HuH-7 (cell line): ENCODE measurements at places on chromosomes 11 and 22.

- DNase-seq: no peak
Measured at GRCh38 chr11:31940371-31941037, 129.4 kb upstream of the PAX6 start.

- DNase-seq: no peak
Measured at GRCh38 chr22:22425356-22425755, 83.2 kb downstream of the ZNF280B start.

DNA sequence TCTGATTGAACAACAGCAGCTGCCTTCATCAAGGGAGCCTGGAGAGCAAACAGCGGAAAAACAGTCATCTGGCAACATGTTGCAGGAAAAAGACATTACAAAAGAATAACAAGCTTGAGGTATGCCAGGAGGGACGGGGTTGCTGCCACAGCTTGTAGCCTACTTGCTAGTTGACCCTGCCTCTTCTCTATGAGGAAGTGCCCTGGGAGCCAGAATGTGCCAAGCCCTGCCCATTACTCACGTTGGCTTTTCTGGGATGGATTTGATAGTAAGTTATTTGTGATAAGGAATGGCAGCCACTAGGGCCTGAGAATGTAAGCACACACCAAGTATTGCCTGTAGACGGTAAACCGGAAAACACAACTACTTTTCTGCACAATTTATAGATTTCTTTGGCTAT lies 113.5 kb upstream of the KIRREL3 start:
- DNase-seq: no peak

GRCh38 chr11:107719557-107720302 lies 7.9 kb upstream of the SLN start:
- DNase-seq: no peak

DNA sequence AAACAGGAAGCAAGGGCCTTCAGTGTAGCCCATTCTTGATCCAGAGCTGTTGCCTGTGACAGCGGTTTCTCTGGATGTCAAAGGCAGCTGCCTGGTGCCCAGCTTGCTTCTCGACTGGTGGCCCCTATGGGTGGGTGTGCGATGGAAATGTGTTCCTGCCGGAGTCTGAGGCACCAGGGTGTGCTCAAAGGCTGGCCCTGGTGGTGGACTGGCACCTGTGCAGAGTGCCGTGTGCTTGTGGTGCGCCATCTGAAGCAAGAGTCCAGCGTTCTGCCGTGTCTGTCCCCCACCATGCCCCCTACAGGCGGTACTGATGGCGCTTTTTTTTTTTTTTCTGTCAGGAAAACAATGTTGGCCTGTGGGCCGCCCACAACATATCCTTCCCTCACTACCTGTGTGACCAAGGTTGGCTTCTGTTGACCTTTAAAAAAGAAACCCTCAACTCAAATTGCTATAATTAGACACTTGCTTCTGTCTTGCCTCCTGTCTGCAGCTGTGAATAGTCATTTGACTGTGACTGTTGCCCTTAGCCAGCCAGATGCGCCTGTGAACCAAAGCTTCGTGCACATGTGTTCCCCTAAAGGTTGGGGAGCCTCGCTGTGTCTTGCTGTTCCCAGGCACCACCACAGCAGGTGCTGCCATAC lies 4.7 kb upstream of the RANBP1 start:
- DNase-seq: peak; percentile 79

DNA sequence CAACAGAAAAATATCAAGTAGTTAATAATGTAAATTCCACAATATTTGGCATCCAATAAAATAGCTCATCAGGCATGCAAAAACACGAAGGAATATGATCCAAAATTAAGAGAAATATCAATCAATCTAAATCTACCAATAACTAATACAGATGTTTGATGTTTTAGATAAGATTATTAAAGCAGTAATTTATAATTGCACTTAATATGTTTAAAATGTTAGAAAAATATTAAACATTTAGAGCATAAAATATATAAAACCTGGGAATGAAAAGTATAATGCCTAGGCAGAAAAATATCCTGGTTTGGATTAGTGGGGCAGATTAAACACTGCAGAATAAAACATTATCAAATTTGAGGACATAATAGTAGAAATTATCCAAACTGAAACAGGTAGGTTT lies 879.9 kb downstream of the FAM181B start:
- no peak for DNase-seq

- no peak for DNase-seq
Measured at GRCh38 chr11:103888541-103888951, 147.9 kb upstream of the DDI1 start.

DNA sequence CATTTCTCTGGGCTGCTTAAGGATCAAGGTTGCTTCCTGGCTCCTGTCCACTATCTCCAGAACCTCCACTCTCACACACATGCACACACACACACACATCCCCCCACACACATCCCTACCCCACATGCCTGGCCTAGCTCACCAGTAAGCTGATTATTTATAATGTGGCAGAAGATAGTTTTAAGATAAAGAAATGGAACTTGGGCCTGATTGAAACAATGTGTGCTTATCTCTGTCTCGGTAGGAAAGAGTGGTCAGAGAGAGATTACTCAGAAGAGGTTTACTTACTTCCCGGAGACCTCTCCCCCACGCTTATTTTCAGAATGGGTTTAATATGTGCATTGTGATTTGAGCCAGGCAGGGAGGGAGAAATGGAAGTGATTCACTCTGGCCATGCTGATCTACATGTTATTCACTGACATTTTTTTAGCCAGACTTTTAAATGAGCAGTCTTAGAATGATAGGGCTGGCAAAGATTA lies 422.4 kb downstream of the TENM4 start:
- no peak for DNase-seq
